ENCODE measurements at places on chromosomes 3 and 15. TPM values are rescaled to one million over a fixed set of nuclear protein-coding genes. Genes with fewer than 3 reads are reported as not detected.

The INKA1 gene
- polyA plus RNA-seq: 12.0 TPM

The AGTR1 gene
- not detected for polyA plus RNA-seq

The DOCK3 gene
- 0.28 TPM for polyA plus RNA-seq

The EFHB gene
- polyA plus RNA-seq: 0.58 TPM

The CORO2B gene
- 0.13 TPM for polyA plus RNA-seq

The MYZAP gene
- 1.3 TPM for polyA plus RNA-seq

The CD47 gene
- 64.3 TPM for polyA plus RNA-seq

The SLC22A14 gene
- polyA plus RNA-seq: 0.08 TPM

The IQCF5 gene
- not detected for polyA plus RNA-seq

The PPP4R2 gene
- 19.2 TPM for polyA plus RNA-seq

The TRIM42 gene
- polyA plus RNA-seq: not detected

The SRGAP3 gene
- polyA plus RNA-seq: 6.2 TPM

The CIB2 gene
- polyA plus RNA-seq: 6.1 TPM

The RPL22L1 gene
- polyA plus RNA-seq: 241 TPM

The SHF gene
- polyA plus RNA-seq: 0.26 TPM

The NAALADL2 gene
- polyA plus RNA-seq: 0.87 TPM

The IL5RA gene
- polyA plus RNA-seq: not detected

The ZPLD1 gene
- 2.1 TPM for polyA plus RNA-seq

The FOXL2 gene
- polyA plus RNA-seq: 0.57 TPM

The GOLGA8R gene
- polyA plus RNA-seq: 0.20 TPM

The RRP9 gene
- 21.8 TPM for polyA plus RNA-seq

The SMCO1 gene
- not detected for polyA plus RNA-seq

The GPR149 gene
- not detected for polyA plus RNA-seq

The PLIN1 gene
- polyA plus RNA-seq: not detected

The RLBP1 gene
- polyA plus RNA-seq: not detected

The CAPN3 gene
- 6.9 TPM for polyA plus RNA-seq

The GOLGA8T gene
- not detected for polyA plus RNA-seq

The ARGFX gene
- polyA plus RNA-seq: not detected

The SEMA3B gene
- polyA plus RNA-seq: 0.33 TPM
